Esophagus mucosa (tissue), 1 donor: ENCODE measurements at places on chromosomes 3 and 15. TPM values are rescaled to one million over a fixed set of nuclear protein-coding genes. Genes with fewer than 3 reads are reported as not detected.

Gene CPN2
- total RNA-seq = not detected

DNA sequence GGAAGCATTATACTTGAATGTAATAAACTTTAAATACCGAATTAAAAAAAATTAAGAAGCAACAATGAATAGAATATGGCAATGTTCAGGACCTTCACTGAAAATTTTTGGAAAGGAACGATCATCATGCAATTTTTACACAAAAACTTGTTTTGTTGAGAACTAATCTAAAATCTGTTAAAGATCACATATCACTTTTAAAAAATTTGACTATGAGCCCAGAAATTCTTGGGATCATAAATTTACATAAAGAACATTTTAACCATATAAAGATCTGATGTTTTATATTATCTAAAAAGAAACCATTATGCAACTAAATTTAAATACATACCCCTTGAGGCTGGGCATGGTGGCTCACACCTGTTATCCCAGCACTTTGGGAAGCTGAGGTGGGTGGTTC, 76.2 kb upstream of the MELTF start:
- ATAC-seq = no peak

DNA sequence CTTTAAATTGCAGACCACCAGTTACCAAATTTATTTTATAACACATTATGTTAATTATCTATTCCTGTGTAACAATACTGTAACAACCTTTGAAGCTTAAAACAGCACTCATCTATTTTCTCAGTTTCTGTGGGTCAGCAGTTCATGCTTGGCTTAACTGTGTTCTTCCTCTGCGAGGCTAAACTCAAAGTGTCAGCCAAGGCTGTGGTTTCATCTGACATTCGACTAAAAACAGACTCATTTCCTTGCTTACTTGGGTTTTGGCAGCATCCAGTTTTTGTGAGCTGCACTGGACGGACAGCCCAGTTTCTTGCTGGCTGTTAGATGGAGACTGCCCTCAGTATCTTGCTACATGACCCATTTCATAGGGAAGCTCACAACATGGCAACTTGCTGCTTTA, 247.3 kb upstream of the KCNH8 start:
- no peak for ATAC-seq

- no peak for ATAC-seq
Measured at GRCh38 chr15:99509686-99510461, 55.9 kb upstream of the MEF2A start.

DNA sequence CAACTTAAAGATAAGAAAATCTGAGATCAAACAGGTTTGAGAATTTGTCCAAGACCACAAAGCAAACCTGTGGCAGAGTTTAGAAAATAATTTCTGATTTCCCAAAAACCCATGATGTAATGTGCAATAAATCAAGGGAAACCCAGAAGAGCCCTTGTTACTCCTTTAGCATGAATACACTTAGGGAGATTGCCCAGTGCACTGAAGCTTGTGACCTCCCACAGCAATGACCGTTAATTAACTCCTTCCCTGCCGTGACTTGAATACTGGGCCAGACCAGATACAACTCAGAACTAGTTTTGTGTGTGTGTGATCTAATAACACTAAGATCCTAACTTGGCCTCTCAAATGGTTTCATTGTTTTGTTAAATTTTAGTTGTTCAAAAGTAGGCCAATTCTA, 2.5 kb downstream of the PRKAR2A start:
- no peak for ATAC-seq

Gene CCDC39
- not detected for total RNA-seq

DNA sequence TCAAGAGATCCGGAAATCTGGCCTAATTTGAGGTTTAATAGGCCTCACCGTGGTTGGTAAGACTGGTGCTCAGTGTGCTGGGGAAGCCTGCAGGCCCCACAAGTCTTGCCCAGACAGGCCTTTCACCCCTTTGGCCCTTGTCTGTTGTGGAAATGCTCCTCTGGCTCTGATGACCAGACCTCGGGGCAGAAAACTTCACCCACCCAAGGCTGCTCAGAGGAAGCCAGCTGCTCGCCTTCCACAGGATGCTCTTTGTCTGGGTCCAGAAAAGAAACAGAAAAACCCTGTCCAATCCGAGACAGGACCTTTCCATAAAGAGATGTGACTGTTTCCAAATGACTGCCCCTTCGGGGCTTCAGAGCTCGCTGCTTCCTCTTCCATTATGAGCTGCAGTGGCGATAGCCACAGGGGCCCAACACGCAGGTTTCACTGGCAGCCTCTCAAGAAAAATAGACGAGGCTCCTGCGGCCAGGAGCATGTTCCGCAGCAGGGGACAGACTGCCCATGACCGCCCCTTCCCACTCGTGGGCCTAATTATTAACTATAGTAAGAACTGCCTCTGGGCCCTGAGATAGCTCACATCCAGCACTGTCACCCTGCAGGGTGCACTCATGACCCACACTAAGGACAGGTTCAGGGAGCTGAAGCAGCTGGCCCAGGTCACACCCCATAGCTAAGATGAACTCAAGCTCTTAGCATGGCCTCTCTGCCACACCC, 6.8 kb upstream of the SNX22 start:
- peak; percentile 81 for ATAC-seq

GRCh38 chr3:58429657-58430056, 4.0 kb downstream of the PDHB start:
- ATAC-seq = no peak

DNA sequence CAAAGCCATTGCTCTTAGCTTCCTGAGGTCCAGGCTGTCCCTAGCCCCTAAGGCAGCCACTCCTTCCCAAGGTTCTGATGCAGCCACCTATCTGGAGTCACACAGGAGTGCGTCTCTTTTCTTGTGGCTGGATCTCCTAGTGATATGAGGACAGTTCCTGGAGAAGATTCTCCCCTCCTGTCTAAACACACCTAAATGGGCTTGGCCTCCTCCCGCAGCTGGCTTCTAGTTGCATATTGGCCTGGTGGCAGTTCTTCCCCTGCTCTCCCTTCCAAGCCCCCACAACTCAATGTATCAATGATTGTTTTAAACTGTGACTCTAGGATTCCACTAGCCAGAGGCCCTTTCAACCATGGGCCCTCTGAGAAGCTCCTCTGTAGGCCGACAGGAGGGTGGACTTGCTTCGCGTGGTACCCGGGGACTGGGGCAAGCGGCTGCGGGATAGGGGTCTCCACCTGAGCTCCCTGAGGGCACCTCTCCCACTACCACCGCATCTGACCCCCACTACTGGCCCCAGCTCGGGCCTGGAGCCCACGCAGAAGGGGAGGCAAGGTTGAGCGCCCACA, 1.4 kb downstream of the ITGA11 start:
- no peak for ATAC-seq

Gene SYNM
- total RNA-seq = 6.0 TPM

Gene OR5K3
- not detected for total RNA-seq

- no peak for ATAC-seq
Measured at GRCh38 chr3:129654131-129654530, 47.7 kb upstream of the PLXND1 start.

DNA sequence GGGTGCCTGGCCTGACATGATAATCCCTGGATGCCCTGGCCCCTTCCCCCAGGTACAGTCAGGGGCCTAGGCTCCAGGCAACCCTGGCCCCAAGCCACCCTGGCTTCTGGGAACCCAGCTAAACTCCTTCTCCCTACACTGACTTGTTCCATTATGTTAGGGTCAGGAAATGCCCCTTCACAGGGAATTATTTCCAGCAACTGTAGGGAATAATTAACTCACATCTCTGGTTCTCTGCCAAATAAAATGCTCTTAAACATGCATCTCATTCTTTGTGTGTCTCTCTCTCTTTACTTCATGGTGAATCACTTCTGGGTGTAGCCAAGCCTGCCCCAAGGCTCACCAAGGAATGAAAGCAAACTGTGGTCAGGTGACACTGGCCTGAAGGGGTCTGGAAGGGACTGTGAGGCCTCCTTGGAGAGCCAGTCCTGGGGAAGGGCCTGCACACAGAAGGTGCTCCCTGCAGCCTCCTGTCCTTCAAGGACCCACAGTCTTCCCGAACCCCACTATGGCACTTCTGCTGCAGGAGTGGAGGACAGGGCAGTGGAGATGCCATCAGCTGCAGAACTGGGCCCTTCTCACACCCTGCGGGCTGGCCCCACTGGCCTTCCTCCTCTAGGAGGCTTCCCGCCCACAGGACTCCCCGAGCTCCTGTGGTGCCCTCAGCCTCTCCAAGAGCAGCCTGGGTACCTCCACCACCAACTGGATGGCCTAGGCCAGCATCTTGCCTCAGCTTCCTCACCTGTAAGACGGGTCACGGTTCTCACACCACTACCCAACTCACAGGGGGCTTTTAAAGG, 17.6 kb downstream of the TKT start:
- ATAC-seq = peak; percentile 83

GRCh38 chr15:26887926-26888666, 21.2 kb downstream of the GABRA5 start:
- no peak for ATAC-seq

DNA sequence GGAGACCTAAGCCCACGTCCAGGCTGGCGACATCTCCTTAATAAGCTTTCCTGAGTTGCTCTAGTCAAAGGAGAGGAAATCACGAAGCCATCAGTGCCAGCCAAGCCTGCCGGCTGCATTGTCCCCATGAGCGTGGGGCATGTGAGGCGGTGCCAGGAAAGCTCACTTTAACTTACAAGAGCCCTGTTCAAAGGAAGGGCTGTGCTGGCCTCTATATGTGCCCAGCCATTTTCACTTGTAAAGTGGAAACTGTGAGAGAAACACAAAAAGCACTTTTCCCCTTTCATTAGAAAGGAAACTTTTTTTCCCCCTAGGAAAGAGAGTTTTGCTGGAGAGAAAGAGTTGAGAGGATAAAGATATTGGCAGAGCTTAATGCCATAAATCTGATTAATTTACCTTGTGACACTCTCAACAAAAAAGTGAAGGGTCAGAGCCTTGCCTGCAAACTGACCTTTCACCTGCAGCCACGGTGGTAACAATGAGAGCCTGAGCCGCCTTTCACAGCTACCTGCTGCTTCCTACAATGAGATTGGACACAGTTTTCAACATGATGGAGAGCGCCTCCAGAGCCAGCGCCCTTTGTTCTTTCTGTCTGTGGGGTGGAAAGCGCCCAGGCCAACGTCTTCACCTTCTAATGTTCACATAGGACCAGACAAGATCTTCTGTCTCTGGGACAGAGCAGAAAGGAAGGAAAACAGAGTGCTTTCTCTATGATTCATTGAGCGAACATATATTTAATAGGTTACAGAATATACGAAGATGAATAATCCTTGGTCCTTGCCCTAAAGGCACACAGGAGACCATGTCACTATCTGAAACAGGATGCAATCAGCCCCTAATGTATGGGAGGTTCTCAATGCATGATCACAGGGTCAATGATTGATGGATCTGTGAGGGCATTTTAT, 233.1 kb upstream of the HES1 start:
- no peak for ATAC-seq

Gene ACTRT3
- total RNA-seq = 1.6 TPM

Gene CFAP92
- 0.80 TPM for total RNA-seq

DNA sequence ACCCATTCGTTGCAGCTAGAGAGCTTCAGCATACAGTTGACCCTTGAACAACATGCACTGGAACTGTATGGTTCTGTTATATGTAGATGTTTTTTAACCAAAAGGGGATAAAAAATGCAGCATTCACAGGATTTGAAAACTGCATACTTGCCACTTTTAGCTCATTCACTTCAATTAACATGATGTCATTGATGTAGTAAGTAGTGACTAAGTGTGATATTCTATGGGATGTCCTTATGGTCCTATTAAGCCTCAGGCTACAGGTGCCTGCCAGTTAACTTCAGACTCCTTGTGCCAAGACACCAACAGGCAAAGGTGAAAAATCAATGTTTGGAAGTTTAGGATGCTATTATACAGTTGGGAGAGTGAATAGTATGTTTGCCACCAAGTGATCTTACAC, 553.6 kb upstream of the NECTIN3 start:
- no peak for ATAC-seq

- no peak for ATAC-seq
Measured at GRCh38 chr3:71360180-71360579, 223.3 kb downstream of the FOXP1 start.

DNA sequence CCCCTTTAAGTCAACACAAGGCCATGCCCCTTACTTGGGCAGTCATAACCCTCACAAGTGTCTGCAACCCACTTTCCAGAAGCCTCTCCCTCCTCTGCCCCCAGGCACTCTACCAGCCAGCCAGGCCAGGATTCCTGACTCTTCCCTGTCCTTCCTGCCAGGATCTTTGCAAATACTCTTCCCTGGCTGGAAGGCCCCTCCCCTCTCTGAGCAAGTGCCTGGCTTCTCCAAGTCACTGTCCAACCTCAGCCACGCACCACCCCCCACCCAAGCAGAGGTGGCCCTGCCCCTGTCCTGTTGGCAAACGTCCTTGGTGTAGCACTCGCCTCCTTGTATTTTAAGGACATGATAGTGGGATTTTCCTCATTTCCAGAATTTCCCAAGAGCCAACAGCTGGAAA, 54.7 kb upstream of the USP3 start:
- no peak for ATAC-seq

DNA sequence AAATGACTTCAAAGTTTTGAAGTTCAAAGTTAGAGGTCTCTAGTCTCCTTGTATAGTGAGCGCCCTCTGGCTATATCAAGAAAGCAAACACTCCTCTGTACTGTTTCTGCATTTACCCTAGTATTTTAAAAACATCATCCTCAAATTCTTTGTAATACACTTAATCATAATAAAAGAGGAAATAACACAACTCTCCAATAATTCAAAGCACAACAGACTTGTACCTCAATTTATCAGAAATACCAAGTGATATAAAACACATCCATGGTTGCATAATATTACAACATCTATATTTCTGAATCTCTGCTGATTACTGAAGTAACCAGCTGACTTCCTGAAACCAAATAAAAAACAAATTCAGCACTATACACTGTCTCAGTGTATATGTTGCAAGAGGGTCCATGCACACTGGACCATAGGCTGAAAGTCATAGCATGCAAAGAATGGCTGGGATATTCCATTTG, 12.5 kb downstream of the PLOD2 start:
- ATAC-seq = no peak

Gene CPB1
- total RNA-seq = not detected

DNA sequence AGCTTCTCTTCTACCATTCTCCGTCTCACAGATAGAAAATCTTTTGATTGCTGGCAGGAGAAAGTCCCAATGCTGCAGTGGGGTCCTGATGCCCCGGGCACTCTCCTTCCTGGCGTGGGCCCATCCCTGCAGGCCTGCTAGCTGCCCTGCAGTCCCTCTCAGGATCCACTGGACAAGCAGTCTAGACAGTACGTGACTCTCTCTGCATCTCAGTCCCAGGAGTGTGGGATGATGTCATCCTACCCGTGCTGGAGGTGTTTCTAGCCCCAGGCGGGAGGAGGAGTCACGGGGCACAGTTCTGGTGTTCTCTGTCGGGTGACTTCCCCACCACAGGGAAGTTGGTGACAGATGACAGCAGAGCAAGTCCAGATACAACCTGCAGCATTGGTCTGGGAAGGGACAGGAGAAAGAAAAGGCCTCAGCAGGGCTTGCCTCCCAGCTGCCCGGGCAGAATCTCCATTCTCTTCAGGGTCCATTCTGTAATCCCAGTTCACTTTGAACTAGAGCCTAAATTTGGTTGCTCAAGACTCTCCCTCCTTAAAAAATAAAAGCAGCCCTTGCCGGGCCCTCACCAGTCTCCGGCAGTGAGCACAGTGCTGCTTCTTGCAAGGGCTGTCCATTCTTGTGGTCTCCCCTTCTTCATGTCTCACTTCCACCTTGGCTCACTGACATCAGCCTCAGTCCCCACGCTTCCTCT, 30.6 kb downstream of the SLC28A1 start:
- peak; percentile 93 for ATAC-seq
